ENCODE measurements at places on chromosomes 1 and 21.
A peak's percentile ranks its signal among the peaks of the same experiment; 100 is the strongest.

DNA sequence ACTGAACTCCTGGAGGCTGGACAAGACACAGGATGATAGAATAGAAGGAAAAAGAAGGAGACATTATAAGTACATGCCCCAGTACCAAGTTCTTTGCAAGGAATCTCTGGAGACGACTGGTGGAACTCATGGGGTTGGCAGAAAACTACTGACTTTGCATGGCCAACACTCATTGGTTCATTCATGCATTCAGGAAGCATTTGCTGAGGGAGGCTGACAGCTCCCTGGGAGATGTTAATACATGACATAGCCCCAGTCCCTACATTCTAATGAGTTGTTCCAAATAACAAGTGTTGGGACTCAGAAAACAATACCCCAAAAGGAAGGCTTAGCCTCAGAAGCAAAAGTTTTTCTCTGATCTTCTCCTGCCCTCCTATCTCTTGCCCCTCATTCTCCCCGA is 172.8 kb upstream of the IRF2BP2 start:
- DNase-seq, result no peak

DNA sequence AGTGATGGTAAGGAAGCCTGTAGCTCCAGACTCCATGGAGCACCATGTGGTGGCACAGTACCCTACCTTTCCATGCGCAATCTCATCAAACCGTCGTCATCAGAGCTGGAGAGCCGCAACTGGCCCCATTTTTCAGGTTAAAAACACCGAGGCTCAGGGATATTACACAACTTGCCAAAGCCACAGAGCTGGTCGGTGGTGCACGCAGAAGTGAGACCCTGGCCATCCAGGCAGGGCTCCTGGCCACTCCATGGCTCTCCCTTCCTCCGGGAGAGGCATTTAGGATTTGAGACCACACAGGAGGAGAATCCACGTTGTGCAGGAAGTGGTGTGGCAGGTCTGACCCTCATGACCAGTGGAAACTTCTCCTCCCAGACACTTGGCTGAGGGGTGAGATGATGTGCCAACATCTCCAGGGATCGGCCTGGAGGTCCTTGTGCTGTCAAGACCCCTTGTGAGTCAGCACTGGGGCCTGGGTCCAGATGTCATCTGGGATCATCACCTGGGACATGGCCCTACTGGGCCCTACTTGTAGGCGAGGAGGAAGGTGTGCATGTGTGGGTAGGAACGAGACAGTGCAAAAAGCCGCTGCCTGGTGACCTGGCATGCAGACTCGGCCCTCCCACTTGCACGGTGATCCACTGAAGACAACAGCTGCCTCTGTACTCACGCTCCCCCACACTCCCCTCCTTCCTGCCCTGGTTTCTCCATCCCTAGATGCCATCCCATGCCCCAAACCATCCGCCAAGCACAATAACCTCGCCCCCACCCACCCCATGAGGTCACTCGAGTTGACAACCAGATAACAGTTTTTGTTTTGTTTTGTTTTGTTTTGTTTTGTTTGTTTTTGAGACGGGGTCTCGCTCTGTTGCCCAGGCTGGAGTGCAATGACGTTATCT is 10.4 kb downstream of the TFF3 start:
- DNase-seq, result no peak

DNA sequence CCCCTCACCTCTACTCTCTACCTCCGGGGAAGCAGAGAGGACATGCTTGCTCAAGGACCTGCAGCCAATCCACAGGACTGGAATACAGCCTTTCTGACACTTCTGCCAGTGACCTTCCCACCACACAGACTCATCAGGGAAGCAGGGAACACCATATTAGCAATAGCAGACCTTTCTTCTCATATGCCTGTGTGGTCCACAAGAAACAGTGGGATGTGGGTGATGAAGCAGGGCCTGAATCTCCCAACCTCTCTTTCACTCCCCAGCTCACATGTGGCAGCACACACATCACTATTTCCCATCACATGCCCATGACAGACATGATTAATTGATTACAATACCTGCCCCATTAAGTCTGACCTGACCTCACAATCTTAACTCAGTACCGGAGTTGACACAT is 695.1 kb downstream of the MATN1 start:
- DNase-seq, result no peak

DNA sequence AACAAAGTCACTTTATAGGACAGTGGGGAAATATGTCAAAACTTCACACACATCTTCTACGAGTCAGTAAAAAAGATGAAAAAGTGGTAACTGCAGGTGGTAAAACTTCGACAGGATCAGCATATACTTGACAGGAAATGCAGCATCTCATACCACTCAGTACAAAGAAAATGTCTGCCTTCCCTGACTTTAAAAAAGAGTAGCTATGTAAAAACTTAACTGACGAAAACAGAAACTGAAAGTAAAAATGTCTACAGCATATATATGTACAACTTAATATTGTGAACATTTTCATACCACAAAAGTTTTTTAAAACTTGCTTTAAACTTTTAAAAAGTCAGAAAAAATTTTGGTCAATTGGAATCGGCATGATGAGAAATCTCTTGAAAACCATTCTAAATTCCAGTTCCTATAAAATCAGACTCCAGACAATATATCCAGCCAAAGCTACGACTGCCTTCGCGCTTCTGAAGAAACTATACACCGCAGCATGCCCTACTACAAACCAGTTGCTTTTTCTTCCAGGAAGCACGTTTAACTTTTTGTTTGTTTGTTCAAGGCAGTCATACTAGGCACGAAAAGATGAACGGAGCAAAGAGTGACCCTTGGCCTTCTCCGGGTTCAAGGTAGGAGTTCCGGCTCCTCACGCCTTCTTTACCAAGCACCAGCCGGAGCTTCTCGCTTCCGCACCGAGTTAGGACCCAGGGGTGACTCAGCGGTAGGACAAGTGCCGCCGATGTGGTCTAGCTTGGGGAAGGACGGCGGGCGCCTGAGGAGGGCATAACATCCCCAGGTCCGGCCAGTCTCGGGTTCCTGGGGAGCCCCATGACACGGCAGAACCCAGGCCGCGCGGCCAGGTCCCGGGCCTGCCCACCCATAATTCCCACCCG is 612 bp downstream of the PSMA5 start:
- peak; percentile 19 for DNase-seq

- DNase-seq, result no peak
Observed at GRCh38 chr1:159945483-159946241, at the start of gene IGSF9. Gene IGSF9, minus strand, starts transcription at chr1:159945613. Its CDS starts 2,159 bp downstream, at chr1:159943454.

GRCh38 chr1:175317309-175317708 is 124.7 kb upstream of the KIAA0040 start:
- DNase-seq, result no peak

DNA sequence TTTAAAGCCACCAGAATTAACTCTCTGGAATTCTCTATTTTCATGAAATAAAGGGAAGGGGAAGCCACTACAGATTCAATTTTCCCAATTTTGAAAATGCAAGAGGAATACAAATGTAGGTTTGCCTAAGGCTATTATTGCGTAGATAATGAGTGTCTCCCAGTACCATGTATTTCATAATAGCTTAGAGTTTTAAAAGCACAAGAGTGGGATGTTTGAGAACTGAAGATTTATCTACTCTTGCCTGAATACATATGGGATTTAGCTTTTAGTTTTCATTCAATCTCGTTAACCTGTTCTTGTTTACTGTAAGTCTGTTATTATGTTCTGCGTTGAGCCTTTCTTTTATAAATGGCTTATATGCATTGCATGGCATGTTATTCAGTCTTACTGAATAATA is 795.1 kb downstream of the BRINP3 start:
- no peak for DNase-seq

- no peak for DNase-seq
Observed at GRCh38 chr1:50425376-50426107, 2.3 kb upstream of the DMRTA2 start.
